ENCODE measurements at places on chromosomes 2 and 18.

DNA sequence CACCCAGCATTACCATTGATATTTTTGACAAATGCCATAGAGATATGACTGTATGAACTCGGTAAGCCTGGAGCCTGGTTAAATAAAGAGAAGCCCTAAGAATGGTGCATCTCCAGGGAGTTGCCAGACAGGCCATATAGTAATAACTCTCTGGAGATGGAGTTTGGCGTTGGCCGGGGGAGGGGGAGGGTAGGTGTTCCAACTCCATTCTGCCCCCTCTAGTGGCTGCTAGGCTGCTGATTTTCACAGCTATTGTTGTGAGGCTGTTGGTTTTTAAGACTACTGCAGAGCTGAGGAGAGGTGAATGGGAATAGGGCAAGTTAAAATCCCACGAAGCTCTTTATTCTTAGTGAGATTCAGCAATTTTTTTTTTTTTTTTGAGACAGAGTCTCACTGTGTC is 99.9 kb downstream of the GALNT14 start:
- no peak for DNase-seq

DNA sequence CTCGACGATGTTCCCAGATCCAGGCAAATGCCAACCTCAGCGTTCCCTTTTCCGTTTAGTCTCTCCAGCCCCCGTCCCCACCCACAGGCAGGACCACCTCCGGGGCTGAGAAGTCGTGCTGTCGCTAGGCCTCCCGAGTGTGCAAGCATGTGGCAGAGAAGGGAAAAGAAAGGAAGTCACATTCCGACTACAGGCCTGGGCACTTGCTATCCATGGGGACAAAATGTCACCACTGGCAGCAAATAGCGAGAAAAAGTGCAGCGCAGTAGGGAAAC is 420 bp downstream of the PIGN start:
- DNase-seq: no peak

DNA sequence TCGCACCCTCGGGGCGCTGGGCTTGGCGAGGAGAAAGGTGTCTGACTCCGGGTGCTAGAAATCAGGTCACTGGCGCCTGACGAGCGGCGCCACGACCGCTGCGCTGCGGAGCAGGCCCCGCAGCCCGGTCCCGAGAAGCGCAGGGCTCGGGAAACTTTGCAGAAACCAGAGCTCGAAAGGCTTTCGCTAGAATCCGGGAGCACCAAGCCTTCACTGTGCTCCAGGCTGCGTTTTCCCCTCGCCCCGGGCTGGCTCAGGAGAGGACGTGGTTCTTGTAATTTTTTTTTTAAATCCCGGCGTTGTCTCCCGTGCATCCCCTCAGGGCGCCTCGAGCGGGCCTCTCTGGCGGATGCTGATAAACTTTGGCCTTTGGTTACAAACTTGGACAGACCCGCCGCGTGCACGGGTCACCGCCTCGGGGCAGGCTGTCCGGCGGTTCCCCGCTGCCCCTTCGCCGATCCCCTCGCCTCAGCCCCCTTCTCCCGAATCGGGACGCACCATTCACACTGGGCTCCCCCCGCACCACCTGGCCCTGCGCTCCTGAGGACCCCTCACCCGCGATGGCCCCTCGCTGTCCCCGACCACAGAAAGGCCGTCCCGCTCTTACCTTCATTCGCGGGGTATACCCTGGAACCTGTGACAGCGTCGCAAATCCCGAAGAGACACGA is 419 bp downstream of the EPHA4 start:
- no peak for DNase-seq

- DNase-seq: no peak
Measured at GRCh38 chr2:53519918-53520841, 247.4 kb upstream of the CHAC2 start.

DNA sequence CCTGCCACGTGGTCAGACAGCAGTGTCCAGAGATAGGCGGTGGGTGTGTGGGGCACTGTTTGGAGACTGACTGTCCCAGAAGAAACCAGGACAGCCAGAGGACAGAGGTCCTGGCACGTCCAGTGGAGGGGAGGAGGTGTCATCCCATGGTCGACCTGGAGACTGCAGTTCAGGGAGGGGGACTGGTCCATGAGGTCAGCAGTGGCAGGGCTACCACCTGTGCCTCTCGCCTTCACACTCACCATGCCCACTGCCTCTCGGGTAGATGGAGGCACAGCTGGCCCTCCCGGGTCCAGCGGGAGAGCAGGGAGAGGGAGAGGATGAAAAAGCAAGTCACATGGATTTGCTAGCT is 53.9 kb downstream of the INHBB start:
- no peak for DNase-seq

GRCh38 chr2:96151595-96152303 is 6.5 kb upstream of the DUSP2 start:
- no peak for DNase-seq

DNA sequence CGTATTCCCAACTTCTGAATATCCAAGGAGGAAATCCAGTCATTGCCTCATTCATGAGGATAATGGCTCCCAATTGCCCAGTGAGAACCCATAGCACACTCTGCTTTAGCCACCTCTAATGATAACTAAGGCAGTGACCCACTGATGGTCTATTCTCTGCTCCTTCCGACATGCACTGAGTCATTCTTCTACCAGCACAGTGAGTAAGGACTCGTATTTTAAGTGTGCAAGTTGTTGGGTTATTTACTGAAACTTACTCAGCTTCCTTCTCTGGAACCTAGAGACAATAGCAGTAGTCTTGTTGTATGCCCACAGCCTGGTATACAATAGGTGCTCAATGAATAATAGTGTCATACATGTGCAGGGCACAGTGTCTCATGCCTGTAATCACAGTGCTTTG is 81.1 kb upstream of the ZNF397 start:
- no peak for DNase-seq

- no peak for DNase-seq
Measured at GRCh38 chr2:184735611-184736010, 137.3 kb downstream of the ZNF804A start.

DNA sequence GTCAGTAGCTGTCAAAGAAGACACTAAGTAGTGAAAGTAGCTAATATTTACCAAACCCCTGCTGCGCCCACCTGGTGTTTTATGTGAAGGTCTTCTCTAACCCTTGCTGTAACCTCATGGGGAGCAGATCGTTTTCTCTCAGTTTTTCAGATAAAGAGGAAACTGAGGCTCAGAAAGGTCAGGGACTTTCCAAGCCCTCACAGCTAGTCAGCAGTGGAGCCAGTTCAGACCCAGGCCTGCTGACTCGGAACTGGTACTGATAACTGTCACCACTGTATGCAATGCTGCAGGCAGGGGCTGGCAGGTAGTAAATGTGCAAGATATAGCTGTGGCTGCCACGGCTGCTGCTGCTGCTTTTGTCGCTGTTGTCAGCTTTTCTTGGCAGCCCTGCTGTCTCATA is 69.1 kb downstream of the LRRFIP1 start:
- DNase-seq: no peak

DNA sequence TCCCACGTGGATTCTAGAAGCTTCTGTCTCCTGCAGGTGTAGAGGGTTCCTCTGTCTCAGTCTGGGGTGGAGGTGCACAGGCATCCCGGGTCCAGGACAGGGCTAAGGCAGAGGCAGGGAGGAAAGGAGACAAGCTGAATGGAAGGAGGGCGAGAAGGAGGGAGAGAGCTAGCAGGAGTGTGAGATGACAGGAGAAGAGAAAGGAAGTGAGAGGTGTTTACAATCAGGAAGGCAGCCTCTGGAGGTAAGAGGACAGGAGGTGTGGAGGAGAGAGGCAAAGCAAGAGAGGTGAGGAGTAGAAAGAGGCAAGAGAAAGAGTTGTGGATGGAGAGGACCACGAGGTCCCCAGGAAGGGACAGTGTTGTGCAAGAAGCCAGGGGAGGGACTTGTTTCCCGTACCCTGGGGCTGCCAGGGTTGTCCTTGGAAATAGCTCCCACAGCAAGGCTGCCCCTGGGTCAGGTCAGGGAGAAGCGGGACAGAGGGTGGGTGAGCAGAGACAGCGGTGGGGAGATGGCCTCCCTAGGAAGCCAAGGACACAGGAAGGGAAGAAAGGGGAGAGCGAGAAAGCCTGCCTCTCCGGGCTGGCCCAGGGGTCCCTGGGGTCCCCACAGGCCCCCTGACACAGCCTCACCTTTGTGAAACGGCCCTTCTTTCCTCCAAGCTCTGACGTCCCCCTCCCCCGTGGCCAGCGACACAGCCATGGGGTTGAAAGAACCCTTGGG is 136.9 kb downstream of the CYP26B1 start:
- DNase-seq: peak; percentile 8

DNA sequence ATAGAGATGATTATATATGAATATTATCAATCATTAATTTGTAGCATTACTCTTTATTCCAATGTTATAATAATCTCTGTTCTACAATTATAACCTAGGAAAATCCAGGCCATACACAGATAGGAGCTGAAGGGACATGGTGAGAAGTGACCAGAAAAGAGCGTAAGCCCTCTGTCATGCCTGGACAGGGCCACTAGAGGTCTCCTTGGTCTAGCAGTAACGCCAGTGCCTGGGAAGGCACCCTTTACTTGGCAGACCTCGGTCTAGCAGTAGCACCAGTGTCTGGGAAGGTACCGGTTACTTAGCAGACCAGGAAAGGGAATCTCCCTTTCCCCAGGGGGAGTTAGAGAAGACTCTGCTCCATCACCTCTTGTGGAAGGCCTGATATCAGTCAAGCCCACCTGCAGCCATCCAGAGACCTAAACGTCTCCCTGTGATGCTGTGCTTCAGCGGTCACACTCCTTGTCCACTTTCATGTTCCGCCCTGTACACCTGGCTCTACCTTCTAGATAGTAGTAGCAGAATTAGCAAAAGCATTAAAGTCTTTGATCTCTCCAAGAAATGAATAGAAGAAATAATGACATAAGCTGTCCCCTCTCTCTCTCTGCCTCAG is 447.5 kb upstream of the FSIP2 start:
- no peak for DNase-seq

- DNase-seq: no peak
Measured at GRCh38 chr2:49616800-49617199, 462.5 kb upstream of the FSHR start.

- DNase-seq: no peak
Measured at GRCh38 chr2:229488232-229488631, 217.1 kb upstream of the PID1 start.

GRCh38 chr18:75141734-75142133 is 67.2 kb downstream of the PTGR3 start:
- no peak for DNase-seq

DNA sequence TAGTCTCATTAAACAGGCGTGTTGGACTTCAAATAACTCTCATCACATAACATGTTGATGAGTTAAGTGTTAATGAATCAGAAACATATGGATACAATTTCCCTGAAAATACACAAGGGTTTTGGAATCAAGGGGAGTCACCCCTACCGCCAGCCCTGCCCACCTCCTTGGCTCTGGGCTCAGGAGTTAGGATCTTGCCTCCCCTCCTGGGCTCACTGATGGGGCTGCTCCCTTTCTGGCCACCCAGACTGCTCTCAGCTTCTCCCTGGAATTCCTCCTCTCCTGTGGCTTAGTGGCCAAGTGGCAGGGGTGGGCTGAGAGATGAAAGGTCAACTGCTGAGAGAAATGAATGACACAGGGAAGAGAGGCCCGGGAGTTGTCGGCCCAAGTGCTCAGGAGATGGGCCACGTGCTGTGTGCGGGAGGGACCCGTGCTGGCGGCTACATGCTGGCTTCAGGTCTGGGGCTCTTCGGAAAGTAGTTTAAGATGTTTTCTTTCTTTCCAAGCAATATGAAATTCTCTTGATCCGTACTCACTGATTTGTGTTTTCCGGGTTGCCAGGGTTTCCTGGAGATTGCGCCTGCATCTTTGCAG is 55.8 kb upstream of the TNP1 start:
- no peak for DNase-seq

DNA sequence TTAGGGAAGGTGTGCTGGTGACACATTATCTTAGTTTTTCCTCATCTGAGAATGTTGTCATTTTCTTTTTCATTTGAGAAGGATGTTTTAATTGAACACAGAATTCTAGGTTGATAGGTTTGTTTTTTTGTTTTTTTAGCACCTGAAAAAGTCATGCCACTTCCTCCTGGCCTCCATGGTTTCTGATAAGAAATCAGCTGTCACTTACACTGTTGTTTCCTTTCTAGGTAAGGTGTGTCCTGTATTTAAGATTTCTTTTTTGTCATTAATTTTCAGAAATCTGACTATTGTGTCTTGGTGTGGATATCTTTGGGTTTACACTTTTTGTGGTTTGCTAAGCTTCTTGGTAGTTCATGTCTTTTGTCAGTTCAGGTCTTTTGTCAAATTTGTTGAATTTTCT is 99.3 kb downstream of the ROCK1 start:
- no peak for DNase-seq

DNA sequence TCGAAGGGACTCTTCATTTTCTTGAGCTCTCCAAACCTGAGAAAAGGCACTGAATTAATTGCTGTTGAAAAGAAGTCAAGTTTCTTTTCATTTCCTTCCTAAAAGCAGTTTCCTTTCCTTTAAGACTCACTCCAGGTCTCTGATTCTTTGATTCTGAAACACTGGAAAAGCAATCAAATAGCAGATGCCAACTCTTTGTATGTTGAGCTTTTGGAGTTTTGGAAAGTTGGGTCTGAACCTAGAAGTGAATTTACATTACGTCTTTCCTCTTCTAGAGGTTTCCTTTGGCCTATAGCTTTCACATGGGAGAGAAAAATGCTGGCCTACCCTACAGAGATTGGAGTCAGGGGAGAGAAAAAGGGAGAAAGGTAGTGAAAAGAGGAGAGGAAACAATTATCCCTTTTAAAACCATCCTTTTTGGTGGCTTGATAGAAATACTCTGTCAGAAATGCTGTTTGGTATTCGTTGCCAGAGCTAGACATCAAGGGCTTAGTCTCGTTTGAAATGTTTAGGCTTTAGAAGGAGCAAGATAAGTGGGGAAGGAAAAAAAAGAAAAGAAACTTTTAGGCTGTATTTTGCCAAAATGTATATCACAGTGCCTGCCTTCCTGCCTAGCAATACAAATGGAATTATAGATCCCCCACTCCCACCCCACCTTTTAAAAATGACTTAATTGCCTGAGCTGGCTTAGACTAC is 187.7 kb downstream of the PRPF40A start:
- no peak for DNase-seq

- DNase-seq: no peak
Measured at GRCh38 chr2:180130403-180130802, 123.3 kb upstream of the CWC22 start.

DNA sequence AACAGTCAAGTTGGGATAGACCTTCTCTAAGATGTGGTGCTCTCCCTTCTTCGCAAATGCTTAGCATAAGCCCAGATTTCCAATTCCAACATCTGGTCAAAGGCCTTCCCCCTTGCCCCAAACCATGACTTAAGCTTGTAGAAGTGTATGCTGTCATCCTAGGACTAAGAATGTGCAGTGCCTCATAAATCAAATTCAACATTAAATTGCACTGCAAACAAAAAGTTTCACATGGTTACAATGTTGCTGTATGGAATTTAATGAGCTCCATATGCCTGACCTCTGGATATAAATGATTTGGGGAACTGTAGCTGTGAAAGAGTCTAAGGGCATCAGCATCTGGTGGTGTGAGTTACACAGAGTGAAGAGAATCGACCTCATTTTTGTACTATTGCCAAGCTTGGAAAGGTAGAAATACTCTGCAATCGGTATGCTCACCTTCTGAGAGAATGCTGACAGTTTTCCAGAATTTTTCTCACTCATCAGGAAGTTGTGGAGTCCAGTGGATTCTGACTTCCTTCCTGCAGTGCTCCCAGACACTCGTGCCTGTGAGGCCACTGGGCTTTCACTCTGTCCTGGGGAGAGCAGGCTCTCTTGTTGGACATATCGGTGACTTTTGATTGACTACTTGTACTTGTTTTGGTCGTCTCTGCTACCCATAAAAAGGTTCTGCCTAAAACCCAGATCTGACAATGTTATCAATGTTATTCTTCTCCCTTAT is 40.6 kb downstream of the FASTKD2 start:
- no peak for DNase-seq
